NCI-H1436 treated with DMSO at 0.1 percent for 48 hours (cell line): ENCODE measurements at places on chromosomes 13 and 19.

- DNase-seq: no peak
Measured at GRCh38 chr13:98543378-98544103, 33.4 kb downstream of the STK24 start.

DNA sequence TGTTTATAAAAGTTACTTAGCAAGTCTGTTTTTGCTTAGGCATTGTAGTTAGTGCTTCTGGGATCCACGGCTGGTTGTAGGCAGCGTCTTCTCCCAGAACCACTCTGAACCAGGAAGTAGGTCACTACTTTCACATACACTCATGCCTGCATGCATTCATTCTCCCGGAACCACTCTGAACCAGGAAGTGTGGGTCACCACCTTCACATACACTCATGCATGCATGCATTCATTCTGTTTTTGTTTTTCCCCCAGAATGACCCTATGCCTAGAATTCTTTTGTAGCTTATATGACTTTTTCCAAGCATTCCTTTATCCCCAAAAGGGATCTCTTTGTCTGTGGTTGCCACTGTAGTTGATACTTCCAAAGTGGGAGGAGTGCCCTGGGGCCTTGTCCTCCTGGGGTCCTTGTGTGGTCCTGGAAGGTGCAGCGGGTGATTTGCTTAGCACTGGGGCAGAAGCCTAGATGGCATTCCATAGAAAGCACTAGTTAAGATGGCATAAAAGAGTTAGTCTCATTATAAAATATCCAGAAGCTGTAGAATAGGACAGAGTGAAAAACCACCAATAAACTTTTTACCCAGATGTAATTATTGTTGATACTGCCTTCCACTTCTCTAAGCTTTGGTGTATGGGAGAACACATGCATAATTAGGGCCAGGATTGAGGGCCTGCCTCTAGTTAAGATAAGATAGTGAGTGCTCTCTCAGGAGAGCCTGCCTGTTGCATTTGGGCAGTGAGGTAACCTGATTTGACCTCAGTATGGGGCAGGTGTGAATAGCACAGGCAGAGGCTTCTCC lies 68.6 kb upstream of the TEX29 start:
- DNase-seq: no peak

GRCh38 chr13:106681536-106681935 lies 113.6 kb upstream of the ARGLU1 start:
- DNase-seq: no peak

DNA sequence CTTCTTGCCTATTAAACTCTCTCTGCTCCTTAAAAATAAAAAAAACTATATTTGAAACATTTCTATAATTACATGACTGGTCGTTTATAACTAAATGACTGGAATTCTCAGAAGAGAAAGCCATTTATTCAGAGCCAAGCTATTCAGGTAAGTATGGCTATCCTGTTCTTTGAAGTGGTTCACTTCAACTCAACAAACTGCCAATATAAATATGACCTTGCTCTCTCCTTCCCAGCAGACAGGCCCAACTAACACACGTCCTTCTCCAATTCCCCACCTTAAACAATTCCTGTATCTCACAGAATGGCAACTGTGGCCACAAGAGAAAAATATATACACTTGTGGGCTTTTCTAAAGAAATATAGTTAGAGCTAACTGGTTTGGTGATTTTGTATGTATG lies 153.9 kb downstream of the MIPEP start:
- DNase-seq: no peak

- no peak for DNase-seq
Measured at GRCh38 chr13:64470751-64471150, 2759.4 kb downstream of the PCDH9 start.

DNA sequence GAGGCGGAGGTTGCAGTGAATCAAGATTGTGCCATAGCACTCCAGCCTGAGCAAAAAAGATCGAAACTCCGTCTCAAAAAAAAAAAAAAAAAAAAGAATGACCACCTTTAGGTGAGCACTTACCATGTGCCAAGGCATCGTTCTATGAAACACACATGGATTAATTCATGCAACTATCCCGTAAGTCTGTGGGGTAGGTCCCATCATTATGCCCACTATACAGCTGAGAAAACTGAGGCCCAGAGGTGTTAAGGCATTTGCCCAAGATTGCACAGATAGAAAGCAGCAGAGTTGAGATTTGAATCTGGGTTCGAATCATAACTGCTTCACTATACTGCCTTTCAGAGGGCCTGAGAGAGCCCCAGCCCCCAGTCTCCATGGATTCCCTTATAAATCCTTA lies 2.3 kb downstream of the GMFG start:
- DNase-seq: no peak

DNA sequence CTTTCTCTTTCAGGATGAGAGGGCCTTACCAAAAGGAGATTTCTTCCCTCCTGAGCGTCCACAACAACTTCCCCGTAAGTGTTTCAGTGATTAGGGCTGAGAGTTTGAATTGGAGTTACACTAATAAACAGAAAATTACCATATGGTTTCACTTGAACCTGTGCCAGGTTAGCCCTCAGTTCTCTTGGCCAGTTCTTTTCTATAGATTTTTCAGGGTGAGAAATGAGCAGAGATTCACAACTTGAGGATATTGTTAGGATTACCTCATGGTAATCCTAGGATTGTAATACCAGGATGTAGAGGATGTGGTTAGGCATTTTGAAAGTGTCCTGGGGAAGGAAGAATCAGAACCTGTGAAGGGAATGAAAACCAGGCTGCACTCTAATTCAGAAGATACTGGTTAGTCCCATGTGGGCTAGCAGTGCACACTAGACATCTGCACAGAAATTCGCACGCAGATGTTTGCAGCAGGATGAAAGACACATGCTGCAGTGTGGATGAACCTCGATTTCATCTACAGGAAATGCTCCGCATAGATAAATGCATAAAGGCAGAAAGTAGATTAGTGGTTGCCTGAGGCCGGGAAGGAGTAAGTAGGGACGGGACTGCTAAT lies 24.1 kb downstream of the HNRNPM start:
- DNase-seq: no peak

GRCh38 chr13:48750588-48751383 lies 97.1 kb downstream of the CYSLTR2 start:
- DNase-seq: no peak

- DNase-seq: no peak
Measured at GRCh38 chr19:10353793-10354391, 14.5 kb upstream of the ICAM3 start.

- no peak for DNase-seq
Measured at GRCh38 chr13:80973721-80974120, 632.8 kb upstream of the SPRY2 start.

GRCh38 chr13:28590461-28590860 lies 68.5 kb upstream of the POMP start:
- no peak for DNase-seq

DNA sequence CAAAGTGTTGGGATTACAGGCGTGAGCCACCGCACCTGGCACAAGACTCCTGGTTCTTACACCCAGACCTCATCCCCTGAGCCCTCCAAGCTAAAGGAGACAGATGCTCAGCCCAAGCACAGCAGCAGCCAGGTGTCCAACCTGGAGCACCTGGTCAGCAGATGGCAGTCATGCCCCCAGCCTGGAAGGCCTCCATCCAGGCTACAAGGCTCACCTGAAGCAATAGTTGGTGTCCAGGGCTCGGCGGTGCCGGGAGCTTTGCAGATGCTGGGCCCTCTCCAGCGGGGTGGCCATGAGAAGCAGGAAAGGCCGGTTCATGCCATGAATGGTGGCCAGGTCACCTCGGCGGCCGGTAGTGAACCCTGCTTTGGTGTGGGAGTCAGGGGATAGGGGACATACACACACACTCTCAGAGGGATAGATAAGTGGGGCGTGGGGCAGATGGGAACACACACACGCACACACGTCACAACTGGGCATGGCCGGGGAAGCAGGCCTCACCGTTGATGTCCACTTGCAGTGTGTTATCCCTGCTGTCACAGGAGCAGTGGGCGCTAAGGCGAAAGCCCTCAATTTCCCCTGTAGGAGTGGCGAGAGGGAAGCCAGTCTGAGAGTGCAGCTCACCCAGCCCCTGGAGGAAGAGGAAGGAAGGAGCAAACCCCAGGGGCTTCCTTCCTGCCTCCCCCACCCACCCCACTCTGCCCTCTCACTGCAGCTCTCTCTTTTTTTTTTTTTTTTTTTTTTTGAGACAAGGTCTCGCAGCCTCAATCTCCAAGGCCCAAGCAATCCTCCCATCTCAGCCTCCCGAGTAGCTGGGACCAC lies 11.8 kb downstream of the TGFB1 start:
- DNase-seq: no peak

GRCh38 chr13:53079691-53080090 lies 51.1 kb downstream of the OLFM4 start:
- no peak for DNase-seq

- peak; percentile 29 for DNase-seq
Measured at GRCh38 chr13:98199480-98199879, 22.4 kb upstream of the RNF113B start.

DNA sequence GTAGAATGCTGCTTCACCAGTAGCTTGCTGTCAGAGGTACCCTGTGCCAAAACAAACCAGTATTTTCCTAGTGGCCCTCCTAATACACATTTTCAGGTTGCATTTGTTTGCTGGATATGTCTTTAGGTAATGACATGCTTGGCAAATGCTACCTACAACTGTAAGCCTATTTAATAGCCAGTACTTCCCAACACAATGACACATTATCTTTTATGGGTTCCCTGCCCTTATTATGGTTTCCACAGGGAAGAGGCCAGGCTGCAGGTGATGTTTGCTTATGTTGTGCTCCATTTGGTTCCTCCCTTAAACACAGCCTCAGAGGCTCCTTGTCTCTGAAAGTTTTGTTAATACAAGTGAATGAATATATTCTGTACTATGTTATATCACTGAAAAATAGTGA lies 24.7 kb downstream of the FRY start:
- DNase-seq: no peak

DNA sequence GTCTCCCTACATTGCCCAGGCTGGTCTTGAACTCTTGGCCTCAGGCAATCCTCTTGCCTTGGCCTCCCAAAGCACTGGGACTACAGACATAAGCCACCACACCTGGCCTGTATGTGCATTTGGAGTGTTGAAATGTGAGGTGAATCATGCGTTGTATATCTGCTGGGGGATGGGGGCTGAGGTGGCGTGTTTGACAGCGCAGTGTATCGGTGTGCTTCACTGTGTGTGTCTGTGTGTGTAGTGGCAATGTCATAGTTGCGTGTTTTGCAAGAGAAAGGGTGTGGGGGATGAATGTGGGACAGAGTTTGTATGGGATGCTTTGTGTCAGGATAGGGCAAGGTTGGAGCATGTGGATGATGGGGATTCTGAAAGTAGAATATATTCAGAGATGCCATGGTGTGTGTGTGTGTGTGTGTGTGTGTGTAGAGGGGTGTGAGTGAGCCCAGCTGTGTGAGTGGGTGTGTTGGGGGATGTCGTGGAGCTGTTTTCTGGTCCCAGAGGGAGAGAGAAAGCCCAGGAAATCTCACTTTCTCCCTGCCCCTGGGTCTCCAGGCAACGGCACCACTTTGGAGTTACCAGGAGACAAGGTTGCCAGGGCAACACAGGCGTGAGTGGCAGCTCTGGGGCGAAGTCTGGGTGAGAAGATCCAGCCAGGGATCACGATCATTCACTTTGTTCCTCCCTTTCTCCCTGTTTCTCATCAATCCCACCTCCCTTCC lies 1.1 kb upstream of the SWSAP1 start:
- peak; percentile 61 for DNase-seq

DNA sequence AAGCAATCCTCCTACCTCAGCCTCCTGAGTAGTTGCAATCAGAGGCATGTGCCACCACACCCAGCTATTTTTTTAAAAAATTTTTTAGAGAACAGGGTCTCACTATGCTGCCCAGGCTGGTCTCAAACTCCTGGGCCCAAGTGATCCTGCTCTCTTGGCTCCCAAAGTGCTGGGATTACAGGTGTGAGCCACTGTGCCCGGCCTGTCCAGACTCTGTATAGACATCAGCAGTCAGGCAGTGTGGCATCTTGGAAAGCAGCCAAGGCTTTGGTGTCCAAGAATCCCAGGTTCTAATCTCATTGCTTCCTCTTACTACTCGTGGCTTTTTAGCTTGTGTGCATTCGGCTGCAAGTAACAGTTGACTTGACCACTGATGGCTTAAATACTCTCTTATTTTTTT lies 43.4 kb downstream of the BICRA start:
- no peak for DNase-seq
